Smooth muscle cell of the pulmonary artery (primary cell): ENCODE measurements at places on chromosomes 3 and 15. TPM values are rescaled to one million over a fixed set of nuclear protein-coding genes. Genes with fewer than 3 reads are reported as not detected.

Gene GCSAM
- total RNA-seq: not detected in 2 replicates

Gene RASGRP1
- total RNA-seq: 1.1 and 5.1 TPM in 2 replicates

Gene ZPLD1
- total RNA-seq: 0.13 and 1.1 TPM in 2 replicates

Gene SLC27A2
- total RNA-seq: 0.26 TPM in 1 of 2 replicates, not detected in the other

Gene TAGLN3
- 0.26 and 3.5 TPM in 2 replicates for total RNA-seq

Gene IGDCC3
- not detected in 2 replicates for total RNA-seq

Gene RARB
- 5.2 and 10.2 TPM in 2 replicates for total RNA-seq

Gene TRIM71
- total RNA-seq: not detected in 2 replicates

Gene CNTN3
- total RNA-seq: 7.0 and 98.8 TPM in 2 replicates

Gene BCL2A1
- total RNA-seq: 0.33 and 1.1 TPM in 2 replicates

Gene DNAJC19
- 18.3 and 24.4 TPM in 2 replicates for total RNA-seq

Gene PIGZ
- total RNA-seq: 3.4 TPM in 2 replicates

Gene ZNF660
- 1.8 and 2.2 TPM in 2 replicates for total RNA-seq

Gene CCR2
- total RNA-seq: not detected in 2 replicates

Gene MYLK
- 235 and 500 TPM in 2 replicates for total RNA-seq

Gene NDN
- total RNA-seq: 65.9 and 66.9 TPM in 2 replicates

Gene ARGFX
- not detected in 2 replicates for total RNA-seq

Gene TTC23
- total RNA-seq: 24.6 and 29.1 TPM in 2 replicates

Gene GAP43
- 5.7 and 6.1 TPM in 2 replicates for total RNA-seq

Gene CADM2
- 0.65 TPM in 1 of 2 replicates, not detected in the other for total RNA-seq

Gene TMEM207
- total RNA-seq: not detected in 2 replicates

Gene XCR1
- not detected in 2 replicates for total RNA-seq

Gene PROS1
- total RNA-seq: 18.4 and 72.8 TPM in 2 replicates

Gene EHHADH
- total RNA-seq: 4.0 and 6.4 TPM in 2 replicates

Gene HYAL1
- 0.89 and 2.5 TPM in 2 replicates for total RNA-seq
